ENCODE measurements at places on chromosomes 2 and 18.

GRCh38 chr18:54127759-54128378 is 96.6 kb downstream of the MBD2 start:
- peak; percentile 35 for DNase-seq

GRCh38 chr18:56034949-56035348 is 447.0 kb upstream of the TCF4 start:
- DNase-seq, result no peak

DNA sequence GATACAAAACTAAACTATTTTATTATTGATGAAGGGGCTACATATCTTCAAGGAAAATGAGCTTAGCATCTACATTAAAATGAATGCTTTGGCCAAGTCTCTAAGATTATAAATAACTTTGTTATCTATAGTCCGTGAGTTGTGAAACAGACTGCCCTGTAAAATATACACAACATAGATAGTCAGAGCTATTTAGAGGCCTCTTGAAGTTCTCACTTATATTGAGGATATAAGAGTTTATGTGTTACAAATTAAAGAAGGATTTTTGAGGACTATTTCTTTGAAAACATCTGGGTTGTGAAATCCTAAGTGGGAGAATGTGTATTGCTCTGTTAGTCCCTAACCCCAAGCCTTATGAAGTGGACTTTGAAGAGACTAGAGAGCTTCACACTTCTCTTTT is 292.0 kb upstream of the CDH2 start:
- peak; percentile 1 for DNase-seq

DNA sequence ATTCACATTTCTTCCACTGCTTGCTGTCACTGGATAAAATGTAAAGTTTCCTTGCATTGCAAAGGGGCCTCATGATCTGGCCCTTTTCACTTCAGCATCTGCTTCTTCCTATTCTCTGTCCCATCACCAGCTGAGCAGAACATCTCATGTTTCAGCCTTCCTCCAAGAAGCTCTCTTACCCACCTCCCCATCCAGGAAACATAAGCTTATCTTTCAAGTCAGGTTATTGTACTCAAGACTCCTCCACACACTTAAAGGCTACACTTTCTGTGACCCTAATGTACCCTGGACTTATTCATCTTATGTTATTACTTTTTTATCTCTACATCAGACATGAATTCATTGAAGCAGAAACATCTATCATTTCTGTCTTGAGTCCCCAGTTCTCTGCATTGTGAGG is 230.5 kb downstream of the PMAIP1 start:
- DNase-seq, result no peak

DNA sequence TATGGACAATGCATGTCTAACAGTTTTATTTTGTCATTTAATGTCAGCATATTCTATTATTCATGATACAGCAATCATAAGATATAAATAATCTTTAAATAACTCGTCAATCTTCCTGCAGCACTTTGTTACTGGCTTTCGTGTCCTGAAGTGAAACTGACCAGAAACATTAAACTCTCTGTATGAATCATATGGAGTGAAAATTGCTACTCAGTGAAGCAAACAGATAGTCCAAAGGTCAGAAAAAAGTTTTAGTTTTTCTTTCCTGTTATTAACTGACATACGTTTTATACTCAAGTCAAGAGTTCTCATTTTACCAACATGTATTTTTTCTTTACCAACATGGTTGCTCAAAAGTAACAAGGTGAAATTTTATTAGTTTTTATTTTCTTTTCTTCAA is 106.8 kb upstream of the GALNT5 start:
- no peak for DNase-seq

- DNase-seq, result peak; percentile 29
Measured at GRCh38 chr18:59382383-59382782, 23.3 kb upstream of the LMAN1 start.

DNA sequence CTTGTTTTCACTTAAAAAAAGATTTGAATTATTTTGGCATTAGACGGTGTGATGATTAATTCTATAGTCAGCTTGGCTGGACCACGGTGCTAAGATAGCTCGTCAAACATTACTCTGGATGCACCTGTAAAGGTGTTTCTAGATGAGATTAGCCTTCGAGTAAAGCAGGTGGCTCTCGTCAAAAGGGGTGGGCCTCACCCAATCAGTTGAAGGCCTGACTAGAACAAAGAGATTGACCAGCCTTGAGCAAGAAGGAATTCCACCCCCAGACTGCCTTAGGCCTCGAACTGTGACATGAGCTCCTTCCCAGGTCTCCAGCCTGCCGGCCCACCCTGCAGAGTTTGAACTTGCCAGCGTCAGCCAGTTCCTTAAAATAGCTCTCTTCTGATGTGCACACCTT is 73.4 kb downstream of the TWIST2 start:
- no peak for DNase-seq

DNA sequence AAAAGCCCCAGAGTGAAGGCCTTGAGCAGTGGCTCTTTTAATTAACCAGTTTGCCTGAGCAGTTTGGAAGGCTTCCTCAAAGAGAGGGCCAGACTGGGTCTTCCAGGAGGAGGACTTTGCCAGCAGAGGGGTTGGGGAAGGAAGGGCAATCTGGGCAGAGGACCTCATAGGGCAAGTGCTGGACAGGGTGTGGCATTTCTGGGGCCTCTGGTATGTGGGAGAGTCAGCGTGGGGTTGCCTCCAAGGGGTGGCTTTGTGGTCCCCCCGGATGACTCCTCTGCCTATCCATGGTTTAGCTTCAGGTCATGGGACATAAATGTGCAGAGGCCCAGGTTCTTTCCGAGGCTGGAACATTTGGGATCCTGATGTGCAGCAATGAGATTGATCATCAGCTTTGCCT is 12.6 kb downstream of the GLI2 start:
- no peak for DNase-seq

- no peak for DNase-seq
Measured at GRCh38 chr2:72117718-72118117, 29.9 kb downstream of the CYP26B1 start.

DNA sequence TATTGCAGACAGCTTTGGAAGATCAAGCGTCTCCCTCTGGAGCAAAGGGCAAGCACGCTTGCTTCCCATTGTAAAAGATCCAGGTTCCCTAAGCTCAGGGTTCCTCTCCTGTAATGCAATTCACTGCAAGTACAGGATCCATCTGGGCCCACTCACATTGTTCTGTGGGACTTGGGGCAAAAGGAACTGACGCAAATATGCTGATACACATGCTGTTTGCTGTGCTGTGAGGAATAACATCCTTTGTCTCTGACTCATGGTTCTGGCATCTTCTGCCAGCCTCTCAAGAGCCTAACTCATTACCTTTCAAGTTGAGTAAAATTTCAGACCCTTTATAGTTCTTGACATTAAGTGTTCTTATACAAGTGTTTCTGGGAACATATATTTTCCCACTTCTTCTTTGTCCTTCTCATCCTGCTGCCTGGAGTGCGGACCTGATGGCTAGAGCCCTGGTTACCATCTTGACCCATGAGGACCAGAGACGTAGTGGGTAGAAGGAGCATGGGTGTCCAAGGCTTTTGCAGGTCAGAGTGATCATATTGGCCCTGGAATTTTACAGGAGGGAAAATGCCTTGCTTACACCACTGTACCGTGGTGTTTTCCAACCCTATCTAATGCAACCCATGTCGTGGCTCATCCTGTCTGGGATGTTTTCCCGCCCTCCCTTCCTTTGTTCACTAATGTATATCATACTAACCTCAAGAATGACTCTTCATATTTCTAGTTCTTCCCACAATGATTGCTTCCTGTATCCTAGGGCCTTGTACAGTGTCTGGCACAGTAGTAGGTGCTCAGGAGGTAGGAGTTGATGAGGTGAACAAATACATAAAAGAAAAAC is 145.7 kb upstream of the GLI2 start:
- DNase-seq, result no peak

DNA sequence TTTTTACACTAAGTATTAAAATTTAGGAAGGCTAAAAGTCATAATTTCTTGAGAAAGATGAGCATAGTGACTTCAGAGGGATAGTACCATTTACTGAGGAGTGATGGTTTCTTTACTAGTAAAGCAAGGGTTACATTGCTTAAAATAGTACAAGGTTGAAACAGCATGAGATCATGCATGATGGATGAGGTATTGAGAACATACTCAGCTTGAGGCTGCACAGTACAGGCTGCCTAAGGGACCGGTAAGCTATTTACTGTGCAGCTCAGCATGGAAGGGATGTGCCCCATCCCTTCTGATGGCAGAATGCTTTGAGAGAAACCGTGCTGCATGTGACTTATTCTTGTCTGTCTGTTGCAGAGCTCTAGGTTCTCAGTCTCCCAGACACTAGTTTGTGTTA is 122.1 kb downstream of the EML6 start:
- DNase-seq, result no peak

DNA sequence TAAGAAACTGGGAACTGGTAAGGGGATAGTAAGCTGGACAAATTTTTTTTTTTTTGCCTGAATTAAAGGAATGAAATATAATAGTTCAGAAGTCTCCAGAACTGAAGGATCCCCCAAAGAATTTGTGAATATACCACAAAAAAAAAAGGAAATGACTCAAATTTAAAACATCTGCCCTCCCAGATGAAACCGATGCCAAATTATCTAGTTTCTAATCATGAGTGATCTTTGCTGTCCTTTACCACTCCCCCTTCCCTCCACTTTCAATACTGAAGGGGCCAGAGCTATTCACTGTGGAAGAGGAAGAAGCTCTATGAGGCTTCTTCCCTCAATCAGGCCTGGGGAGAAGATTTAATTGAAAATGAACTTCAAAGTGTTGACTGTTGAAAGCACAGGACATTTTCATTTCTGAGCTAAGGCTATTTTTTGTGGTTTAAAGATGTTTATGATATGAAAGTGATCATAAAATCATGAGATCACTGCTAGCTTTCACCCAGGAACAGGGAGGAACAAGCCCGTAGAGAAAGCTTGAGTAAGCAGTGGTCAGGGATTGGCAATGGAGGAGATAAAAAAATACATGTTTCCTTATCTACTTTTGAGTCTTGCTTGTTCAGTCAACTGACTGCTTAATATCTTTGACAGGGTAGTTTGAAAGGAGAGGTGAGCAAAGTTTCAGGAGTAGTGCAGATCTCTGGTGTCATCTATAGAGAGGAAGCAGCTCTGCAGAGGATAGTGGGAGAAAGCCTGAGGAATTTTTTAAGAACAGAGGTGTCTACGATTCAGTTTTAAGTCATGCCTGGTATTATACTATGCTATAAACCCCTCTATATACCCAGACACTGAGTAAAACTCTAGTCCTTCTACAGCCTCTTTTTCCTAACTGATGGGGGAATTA is 409.5 kb upstream of the FIGN start:
- no peak for DNase-seq

DNA sequence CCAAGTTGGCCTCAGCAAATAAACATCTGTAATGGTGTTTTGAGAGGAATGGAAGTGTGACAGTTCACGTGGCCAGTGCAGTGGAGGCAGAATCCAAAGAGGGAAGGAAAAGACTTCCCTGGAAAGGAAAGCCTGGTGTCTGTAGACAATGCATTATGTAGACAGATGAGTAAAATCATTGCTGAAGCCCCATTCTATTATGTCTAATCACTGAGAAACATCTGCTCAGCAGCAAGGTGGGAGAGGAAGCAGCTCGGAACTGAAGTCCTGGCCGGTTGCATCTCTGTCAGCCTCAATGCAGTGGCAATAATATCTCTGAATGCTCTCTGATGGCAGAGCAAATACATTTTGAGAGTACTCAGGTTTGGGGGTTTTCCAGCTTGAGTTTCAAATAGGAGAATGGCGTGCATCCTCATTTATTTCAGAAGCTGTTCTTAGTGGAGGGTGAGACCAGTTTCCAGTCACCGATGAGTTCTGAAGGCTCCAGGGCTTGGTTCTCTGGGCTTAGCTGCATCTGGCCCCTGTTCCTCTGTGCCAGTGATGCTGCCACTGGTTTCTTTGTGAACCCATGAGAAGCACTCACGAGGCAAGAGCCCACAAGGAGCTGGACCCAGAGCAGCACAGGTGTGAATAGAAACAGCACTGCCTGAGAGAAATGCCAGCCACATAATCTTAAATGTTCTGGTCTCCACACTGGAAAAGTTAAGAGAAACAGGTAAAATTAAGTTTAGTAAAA is 63.3 kb downstream of the RPIA start:
- peak; percentile 25 for DNase-seq

DNA sequence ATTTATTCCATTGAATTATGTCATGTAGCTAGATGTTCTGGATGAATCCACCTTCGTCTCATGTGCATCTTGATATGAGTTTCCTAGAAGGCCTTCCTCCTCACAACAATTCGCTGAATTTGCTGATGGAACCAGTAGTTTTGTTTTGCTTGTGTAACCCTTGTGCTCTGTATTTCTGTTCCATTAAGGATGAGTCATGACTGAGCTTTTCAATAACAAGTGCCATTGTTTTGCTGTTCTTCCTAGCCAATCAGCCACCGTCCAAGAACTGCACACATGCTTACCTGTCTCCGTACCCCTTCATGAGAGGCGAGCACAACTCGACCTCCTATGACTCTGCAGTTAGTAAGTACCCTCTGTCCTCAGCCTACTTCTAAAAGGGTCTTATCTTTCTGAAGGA is 2.3 kb downstream of the TMEM182 start:
- DNase-seq, result no peak

DNA sequence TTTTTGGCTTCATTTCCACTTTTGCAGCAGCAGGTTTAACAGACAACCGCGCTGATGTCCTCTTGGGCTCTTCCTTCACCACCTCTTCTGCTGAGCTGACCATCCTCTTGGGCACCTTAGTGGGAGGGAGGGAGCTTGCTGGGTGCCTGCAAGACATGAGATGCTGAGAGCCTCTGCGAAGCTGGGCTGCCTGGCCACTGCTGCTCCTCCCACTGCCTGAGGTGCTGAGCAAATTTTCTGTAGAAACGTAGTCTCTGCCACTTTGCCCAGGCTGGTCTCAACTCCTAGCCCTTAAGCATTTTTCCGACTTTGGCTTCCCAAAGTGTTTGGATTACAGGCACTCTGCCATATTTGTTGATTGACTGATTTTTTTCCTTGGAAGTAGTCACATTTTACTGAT is 422.2 kb upstream of the MC4R start:
- no peak for DNase-seq

- DNase-seq, result no peak
Measured at GRCh38 chr2:229920011-229920641, 1.7 kb downstream of the TRIP12 start.

Measured in lung (tissue), 17 donors.